ENCODE measurements at places on chromosomes 1 and 21.
A peak's percentile ranks its signal among the peaks of the same experiment; 100 is the strongest.

GRCh38 chr21:20646431-20647165 lies 351.6 kb upstream of the NCAM2 start:
- DNase-seq, result no peak

GRCh38 chr1:197917805-197918651 lies 856 bp downstream of the LHX9 start:
- DNase-seq, result peak; percentile 50

DNA sequence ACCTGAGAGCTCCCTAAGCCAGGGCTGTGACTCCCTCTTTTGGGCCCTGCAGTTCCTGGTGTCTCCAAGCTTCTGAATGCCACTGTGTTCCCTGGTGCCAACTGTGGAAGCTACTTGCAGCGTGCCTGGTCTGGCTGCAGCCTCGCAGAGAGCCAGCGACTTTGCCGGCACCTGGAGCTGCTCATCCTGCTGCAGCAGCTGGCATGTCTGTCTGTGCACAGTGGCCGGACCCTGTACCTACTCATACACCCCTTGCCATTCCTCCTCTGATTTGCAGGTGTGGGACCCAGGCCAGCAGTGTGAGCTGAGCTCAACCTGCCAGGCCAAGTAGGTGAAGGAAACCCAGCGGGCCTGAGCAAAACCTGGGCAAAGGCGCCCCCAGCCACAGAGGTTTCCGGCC lies 12.3 kb upstream of the AADACL4 start:
- no peak for DNase-seq

DNA sequence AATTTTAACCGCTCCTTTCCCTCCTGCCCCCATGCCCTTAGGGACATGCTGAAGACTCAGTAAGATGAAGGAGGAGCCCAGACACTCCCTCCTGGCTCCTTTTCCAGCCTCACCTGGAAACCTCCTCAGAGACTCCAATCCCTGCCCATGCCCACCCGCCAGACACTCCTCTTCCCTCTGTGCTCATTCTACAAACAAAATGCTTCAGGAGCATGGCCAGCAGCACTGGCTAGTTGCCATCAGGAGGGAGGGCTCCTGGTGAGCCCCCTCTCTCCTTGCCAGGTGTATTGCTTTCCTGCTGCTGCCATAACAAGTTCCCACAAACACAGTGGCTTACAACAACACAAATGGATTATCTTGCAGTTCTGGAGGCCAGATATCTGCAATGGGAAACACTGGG lies 126.1 kb downstream of the PSMG1 start:
- DNase-seq, result no peak

GRCh38 chr1:205041001-205041715 lies 1.9 kb upstream of the CNTN2 start:
- DNase-seq, result peak; percentile 43

DNA sequence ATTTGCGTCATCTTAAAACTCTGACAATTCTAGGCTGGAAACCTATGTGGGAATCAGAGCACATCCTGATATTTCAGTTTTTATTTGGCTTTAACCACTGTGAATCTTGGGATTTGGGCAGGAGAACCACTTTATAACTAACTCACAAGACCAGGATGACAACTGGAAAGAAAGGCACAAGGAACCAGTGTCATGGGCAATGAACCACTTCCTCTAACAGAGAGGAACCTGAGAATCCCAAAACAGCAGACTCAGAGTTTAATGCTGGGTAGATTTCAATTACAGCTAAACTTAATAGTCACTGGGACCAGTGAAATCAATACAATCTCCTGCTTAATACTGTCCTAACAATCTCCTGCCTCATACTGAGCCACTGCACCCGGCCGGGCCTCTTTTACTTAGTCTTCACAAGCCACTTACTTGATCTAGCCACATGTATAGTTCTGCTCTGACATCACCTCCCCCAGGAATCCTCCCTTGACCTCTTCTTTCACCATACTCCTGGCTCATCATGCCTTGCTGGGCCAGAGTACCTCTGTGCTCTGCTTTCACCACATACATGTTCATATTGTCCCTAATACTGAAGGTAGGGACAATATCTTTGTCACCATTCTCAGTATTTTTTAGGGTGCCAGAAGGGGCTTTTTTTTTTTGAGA lies 20.2 kb upstream of the SLFNL1 start:
- DNase-seq, result no peak

DNA sequence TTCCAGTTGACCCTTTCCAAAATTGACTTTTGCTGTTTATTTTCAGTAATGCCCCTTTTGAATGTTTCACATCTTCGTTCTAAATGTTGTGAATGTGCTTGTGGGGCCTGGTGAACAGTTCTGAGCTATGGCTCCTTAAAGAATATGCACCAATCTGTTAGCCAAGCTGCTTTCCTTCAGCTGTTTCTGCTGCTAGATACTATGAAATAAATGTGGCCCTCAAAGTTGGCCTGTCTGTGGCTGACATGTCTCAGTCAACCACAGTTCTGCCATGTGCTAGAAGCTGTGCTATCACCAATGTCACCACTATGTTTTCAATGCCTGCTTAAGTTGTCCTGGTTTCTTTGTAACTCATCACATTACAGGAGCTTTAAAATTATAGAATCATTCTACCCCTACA lies 86.7 kb upstream of the BCL10 start:
- no peak for DNase-seq

- no peak for DNase-seq
Measured at GRCh38 chr1:183379951-183380350, 38.2 kb downstream of the NMNAT2 start.

- no peak for DNase-seq
Measured at GRCh38 chr1:223257856-223258550, 106.0 kb downstream of the SUSD4 start.

DNA sequence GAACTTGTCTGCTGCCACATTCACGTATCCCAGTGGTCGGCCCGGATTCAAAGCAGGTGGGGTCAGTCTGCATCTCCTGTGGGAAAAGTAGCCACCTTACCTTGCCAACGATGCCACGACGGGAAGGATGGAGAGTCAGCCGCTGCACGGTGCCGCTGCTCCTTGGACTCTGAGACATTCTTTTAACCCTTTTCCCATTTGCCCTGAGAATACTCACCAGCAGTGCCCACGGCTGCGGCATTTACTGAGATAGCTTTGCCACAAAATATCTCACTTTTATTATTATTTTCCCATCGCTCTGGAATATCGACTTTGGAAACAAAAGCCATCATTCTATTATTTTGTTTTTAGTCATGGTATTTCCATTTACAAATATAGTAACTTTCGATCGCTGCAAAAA lies 15.3 kb upstream of the TTC34 start:
- no peak for DNase-seq

DNA sequence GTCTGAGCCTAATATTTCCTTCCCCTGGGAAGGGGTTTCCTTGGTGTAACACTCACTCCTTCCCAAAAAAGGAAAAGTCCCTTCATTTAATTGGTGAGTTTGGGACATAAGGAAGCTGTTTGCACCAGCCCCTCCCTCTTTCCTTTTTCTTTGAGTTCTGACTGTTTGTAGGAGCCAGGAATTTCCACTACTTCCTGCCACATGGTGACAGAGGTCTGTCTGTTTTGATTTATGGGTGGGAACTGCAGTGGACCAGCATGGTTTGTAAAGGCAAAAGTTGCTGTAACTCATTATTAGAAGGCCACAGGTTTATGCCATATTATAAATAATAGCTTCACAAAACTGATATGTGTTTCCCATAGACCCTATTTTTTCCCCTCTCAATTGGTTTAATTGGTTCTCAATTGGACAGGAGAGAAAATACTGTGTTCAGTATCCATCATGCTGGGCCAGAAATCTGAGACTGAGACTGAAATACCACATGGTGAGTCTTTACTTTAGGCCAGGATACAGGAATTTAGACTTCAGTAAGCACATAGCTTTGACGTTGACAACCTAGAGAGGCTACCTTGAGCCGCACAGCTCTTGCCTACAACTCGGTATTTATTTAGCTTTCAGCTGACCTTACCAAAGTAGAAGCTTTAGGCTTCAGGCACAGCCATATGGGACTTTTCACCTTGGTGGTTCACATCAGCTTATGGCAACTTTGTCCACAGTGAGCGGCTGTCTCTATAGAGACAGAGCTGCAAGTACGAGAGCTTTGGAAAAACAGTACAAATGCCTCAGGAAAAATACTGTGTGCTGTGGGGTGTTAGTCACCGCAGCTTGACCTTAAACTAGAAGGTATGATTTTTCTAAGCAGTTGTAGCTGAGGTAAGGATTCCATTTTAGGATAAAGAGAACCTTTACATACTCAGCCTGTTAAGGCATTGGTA lies 40.0 kb upstream of the RGS7 start:
- DNase-seq, result no peak

GRCh38 chr21:37155186-37155585 lies 82.1 kb downstream of the TTC3 start:
- DNase-seq, result no peak

GRCh38 chr1:147821883-147822282 lies 61.5 kb upstream of the GJA5 start:
- no peak for DNase-seq

DNA sequence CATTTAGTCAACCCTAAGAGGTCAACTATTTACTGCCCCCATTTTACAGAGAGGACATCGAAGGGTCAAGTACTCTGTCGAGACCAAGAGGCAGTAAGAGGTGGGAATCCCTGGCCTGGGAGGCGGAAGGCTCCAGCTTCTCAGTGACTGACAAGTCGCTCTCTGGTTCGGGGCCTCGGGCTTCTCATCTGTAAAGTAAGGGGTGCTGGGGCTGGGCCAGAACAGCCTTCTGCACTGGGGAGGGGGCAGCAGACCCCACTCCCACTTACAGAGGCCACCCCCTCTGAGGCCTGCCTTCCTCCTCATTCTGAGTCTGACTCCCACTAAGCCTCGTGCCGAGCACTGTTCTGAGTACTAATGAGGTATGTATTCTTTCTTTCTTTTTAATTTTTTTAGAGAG lies 17.0 kb upstream of the IFNLR1 start:
- DNase-seq, result no peak

- DNase-seq, result no peak
Measured at GRCh38 chr21:23664193-23664694, 1943.0 kb downstream of the MRPL39 start.

DNA sequence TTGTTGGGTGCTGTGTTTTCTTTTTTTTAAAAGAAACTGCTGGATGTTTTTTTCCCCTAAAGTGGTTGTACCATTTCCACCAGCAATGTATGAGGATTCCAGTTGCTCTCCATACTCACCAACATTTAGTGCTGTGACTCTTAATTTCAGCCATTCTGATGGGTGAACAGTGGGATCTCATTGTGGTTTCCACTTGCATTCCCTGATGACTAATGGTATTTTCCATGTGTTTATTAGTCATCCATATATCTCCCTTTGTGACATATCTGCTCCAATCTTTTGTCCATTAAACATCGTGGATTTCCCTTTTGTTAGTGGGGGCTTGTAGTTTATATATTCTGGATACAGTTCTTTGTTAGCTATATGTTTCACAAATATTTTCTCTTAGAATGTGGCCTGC lies 206.0 kb downstream of the CAMTA1 start:
- no peak for DNase-seq

GRCh38 chr1:169486281-169487051 lies 722 bp upstream of the SLC19A2 start:
- no peak for DNase-seq

DNA sequence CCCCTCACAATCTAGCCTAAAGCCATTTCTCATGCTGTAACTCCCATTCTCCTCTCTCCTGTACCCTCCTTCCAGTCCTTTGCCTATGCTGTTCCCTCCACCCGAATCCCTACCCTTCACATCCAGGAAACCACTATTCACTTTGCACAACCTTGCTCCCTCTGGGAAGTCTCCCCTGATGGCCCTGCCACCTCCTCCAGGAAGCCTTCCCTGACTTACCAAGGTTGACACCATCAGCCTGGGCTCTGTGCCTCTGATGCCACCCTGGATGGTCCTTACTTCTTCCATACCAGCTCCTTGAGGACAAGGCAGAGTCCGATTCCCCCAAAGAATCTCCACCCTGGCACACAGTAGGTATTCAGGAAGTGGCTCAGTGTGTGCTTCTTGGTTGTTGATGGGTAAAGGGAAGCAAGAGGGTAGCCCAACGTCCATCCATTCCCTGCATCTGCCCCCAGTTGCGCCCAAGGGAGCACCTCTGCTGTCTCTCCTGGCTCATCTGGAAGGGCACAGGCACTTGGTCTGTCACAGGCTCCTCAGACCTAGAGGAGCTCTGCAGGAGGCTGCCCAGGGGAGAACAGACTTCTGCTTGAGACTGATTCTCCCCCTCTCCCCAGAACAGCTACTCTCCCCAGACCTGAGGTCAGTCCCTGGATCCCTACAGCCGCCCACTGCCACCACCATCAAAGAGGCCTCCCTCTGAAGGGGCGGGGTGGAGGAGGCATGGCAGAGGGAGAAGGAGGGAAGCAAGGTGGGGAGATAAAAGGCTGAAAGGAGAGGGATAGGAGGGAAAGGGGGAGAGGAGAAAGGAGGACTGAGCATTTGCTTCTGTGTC lies 36.1 kb upstream of the ZC3H12A start:
- no peak for DNase-seq

- DNase-seq, result peak; percentile 74
Measured at GRCh38 chr1:38029081-38029681, 16.6 kb downstream of the UTP11 start.

DNA sequence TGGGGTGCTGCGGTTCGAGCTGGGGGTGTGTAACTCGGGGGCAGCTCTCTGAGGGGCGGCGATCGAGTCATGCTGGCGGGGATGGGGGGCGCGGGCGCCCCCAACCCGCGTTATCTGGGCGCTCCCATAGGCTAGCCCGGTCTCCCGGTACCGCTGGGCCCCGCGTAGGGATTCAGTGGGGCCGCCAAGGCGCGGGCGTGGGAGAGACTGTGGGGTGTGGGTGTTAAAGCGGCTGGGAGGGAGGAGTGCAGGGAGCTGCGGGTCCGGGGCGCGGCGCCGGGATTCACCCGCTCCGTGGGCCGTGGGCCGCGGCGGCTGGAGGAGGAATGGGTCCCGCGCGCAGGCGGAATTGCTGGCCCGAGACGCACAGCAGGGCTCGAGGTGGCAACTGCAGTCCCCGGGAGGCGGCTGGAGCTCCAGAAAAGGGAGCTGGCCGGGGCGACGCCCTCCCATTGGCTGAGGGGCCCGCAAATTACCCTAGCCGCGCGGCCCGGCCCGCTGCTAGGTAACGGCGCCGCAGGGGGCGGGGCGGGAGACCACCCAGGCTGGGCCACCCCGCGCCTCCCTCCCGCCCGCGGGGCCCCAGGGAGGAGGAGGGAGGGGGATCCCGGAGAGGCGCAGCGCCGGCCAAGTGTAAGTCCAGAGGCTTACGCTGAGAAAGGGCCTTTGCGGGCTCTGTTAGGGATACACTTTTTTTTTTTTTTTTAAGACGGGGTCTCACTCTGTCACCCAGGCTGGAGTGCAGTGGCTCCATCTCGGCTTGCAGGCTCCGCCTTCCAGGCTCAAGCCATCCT lies at the start of gene PTCH2:
TSS of gene PTCH2 (minus strand) at position 392 of the 794 bp plus-strand sequence. CDS start at position 71, 321 bp downstream.
- peak; percentile 86 for DNase-seq

DNA sequence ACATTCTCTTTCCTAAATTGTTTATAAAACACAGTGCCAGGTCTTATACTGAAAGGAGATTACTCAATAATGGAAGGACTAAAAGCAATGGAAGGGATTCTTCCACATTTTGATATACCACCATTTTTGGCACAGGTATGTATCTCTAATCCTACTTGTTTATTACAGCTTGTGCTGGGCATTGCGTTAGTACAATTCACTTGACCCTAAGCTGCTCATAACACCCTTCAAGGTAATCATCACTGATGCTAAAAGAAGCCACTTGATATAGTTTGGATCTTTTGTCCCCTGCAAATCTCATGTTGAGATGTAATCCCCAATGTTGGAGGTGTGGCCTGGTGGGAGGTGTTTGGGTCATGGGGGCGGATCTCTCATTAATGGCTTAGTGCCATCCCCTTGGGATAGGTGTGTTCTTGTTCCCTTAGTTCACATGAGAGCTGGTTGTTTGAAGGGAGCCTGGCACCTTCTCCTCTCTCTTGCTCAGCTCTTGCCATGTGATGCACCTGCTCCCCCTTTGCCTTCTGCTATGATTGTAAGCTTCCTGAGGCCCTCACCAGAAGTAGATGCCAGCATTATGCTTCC lies 71.1 kb downstream of the NIBAN1 start:
- DNase-seq, result no peak

Data from NCI-H524 (cell line).